ENCODE measurements at places on chromosomes 13 and 19.
A peak's percentile ranks its signal among the peaks of the same experiment; 100 is the strongest.

- DNase-seq = no peak
Observed at GRCh38 chr13:99883805-99884204, 87.8 kb downstream of the ZIC5 start.

- DNase-seq = no peak
Observed at GRCh38 chr19:4566402-4567051, 7.0 kb upstream of the SEMA6B start.

- DNase-seq = no peak
Observed at GRCh38 chr13:41137951-41138350, 5.3 kb upstream of the KBTBD6 start.

DNA sequence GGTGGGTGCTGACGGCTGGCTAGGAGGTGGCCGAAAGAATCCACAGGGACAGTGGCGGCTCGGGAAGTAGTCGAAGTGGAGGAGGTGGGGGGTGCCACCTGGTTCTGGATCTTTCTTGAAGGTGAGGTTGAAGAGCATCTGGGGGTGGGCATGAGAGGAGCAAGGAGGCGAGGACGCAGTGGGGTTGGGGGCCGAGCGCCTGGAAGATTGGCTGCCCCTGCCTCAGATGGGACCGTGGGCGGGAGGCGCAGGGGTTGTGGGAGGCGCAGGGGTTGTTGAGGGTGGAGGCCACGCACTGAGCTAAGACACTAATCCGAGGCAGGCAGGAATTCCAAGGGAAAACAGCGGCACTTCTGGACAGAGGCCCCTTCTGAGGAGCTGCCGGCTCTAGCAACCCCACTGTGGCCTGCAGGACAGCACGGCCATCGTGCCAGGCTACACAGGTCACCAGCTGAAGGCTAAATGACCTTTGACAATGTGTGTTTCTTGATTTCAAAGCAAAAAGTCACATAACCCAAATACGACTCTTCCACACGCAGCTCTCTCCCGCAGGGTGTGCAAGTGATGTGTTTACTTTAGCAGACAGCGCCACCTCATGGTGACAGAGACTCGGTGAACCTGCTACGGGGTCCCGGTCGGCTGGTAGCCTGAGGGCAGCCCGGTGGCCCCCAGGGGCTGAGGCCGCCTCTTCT, 44.1 kb upstream of the RANBP3 start:
- peak; percentile 33 for DNase-seq

GRCh38 chr19:43784981-43785808, 4.4 kb upstream of the KCNN4 start:
- peak; percentile 79 for DNase-seq

- no peak for DNase-seq
Observed at GRCh38 chr19:19039901-19040300, 6.5 kb downstream of the ARMC6 start.

DNA sequence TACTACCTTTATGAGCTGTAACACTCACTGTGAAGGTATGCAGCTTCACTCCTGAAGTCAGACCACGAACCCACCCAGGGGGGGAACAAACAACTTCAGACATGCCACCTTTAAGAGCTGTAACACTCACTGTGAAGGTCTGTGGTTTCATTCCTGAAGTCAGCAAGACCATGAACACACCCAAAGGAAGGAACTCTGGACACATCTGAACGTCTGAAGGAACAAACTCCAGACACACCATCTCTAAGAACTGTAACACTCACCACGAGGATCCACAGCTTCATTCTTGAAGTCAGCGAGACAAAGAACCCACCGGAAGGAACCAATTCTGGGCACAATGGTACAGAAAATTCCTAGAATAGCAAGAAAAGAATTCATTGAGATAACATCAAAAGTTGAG, 1796.5 kb upstream of the MIR17HG start:
- DNase-seq = no peak

- DNase-seq = peak; percentile 23
Observed at GRCh38 chr19:7916103-7916954, 1.7 kb downstream of the TGFBR3L start.

DNA sequence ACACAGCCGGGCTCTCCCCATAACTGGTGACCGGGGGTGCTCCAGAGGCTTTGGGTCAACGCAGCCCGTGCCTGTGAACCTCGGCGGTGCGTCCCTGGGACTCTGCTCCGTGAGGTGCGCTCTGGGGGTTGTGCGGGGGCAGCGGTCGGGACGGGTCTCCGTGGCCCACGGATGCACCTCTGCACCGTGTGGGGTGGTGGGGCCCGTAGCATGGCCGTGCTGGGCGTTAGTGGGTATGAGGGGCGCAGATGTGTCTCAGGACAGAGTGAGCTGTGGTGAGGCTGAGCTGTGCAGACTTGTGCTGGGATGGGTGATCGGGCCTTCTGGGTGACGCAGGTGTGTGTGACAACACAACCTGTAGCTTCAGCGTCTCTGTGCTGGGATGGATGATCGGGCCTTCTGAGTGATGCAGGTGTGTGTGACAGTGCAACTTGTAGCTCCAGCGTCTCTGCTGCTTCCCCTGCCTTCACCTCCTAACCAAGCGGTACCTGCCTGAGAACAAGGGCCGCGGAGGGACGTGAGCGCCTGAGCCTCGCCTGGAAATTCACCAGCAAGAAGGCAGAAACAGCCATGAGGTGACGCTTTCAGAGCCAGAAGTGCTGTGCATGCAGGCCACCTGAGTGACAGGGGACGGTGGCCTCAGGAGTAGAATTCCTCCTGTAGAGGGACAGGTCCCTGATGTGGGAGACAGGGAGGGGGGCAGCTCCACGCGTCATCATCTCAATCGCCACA, 599 bp downstream of the ZNF331 start:
- no peak for DNase-seq

DNA sequence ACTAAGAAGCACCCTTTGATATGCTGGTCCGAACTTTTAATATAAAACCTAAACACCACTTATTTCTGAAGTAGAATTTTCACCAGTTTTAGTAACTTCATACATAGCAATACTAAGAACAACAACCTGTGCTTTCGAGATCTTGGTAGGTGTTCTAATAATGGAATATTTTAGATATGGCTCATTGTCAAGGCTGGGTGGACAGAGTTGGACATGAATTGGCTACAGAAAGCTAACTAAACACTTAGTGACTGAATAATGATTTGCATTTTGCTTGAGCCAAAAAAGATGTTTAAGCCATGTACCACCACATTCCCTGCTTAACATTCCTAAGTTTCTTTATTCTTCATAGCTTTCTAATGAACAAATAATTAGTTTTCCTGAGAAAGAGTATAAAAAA, 344.3 kb upstream of the SGCG start:
- DNase-seq = no peak

DNA sequence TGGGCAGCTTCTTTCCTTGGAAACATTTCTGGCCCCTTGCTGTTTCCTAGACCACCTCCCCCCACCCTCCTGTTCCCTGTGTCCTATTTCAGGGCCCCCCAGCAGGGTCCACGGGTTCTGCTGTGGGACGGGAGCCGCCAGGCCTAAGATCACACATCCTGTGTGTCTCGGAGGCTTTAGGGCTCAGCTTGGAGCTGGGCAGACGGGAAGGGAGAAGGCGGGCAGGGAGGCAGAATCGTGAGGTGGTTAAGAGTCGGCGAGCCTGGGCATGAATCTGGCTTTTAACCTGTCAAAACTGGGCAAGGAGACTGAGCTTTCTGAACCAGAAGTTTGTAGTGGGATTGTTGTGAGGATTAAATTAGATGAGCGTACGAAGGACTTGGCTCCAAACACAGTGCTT, 4.8 kb downstream of the KCNC3 start:
- no peak for DNase-seq

GRCh38 chr19:45103156-45103507, 10.2 kb downstream of the PPP1R37 start:
- no peak for DNase-seq

- no peak for DNase-seq
Observed at GRCh38 chr13:100511466-100511865, 77.1 kb downstream of the GGACT start.

- DNase-seq = no peak
Observed at GRCh38 chr19:32902448-32902847, 32.9 kb upstream of the SLC7A9 start.

- no peak for DNase-seq
Observed at GRCh38 chr19:30175987-30176386, 196.2 kb upstream of the ZNF536 start.

- no peak for DNase-seq
Observed at GRCh38 chr19:15141143-15141542, 33.9 kb downstream of the SYDE1 start.

GRCh38 chr13:20685092-20685491, 18.4 kb upstream of the IL17D start:
- no peak for DNase-seq

DNA sequence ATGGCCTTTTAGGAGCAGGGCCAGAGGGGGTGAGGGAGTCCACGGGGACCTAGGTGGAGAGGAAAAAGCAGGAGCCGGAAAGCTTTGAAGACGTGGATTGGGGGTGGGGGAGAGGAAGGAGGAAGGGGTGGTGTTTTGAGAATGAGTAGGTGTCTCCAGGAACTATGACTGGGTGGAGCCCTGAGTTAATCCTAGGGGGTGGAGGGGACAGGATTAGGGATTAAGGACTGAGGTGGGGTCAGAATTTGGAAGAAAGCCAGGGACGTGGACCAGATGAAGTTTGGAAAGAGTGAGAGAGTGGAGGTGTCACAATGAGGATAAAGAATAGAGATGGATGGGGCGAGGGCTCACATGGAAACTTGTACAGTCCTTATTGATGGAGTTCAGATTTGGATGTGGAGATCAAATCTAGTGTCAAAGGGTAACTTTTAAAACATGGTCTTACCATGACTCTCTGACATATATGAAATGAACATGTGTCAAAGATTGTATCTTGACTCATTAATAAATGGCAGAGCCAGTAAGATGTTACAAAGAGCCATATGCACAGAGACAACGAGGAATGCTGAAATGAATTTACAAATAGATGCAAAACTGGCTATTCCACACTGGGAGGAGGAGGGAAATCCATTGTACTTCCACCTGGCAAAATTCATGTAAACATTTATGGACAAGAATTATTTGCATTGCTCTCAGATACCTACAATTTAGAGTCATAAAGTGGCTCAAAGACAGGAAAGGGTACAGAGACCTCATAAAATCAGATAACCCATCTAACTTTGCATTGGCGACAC, 1.7 kb upstream of the KLK13 start:
- DNase-seq = no peak

- DNase-seq = no peak
Observed at GRCh38 chr19:855142-855541, 3.0 kb downstream of the ELANE start.

- DNase-seq = no peak
Observed at GRCh38 chr13:24127116-24127631, 33.3 kb upstream of the SPATA13 start.

DNA sequence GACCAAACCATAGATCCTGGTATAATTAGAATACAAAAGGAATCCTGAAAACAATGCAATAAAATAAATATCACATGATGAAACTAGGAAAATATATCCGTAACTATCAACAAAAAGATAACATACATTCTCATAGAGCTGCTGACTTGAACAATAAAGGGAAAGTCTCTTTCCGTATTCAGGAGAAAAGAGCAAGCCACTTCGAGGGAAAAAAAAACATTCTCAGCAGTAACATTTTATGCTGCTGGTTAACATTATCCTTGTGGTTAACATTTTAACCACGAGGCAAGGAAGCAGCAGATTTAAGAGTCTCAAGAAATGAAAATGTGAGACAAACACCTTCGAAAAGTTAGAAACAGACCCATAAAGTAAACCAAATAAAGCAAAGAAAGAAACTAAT, 25.8 kb downstream of the NALCN start:
- peak; percentile 18 for DNase-seq

- DNase-seq = no peak
Observed at GRCh38 chr13:35470671-35471661, 5.5 kb downstream of the MAB21L1 start.

DNA sequence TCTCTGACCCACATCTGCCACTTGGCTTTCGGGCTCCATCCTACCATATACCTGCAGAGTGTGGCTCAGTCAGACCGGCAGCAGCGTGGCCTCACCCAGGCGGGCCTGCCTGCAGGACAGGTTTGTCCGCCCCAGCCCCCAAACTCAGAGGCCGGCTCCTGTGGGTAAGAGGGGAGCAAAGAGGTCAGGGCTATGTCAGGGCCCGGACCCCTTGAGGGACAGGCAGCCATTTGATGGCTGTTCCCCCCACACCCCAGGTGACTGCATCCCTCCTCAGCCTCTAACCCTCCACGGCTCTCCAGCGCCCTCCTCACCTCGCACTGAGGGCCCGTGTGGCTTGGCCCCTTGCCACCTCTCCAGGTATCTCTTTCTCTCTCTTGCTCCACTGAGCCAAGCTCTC, 12.3 kb upstream of the ZBTB32 start:
- no peak for DNase-seq

DNA sequence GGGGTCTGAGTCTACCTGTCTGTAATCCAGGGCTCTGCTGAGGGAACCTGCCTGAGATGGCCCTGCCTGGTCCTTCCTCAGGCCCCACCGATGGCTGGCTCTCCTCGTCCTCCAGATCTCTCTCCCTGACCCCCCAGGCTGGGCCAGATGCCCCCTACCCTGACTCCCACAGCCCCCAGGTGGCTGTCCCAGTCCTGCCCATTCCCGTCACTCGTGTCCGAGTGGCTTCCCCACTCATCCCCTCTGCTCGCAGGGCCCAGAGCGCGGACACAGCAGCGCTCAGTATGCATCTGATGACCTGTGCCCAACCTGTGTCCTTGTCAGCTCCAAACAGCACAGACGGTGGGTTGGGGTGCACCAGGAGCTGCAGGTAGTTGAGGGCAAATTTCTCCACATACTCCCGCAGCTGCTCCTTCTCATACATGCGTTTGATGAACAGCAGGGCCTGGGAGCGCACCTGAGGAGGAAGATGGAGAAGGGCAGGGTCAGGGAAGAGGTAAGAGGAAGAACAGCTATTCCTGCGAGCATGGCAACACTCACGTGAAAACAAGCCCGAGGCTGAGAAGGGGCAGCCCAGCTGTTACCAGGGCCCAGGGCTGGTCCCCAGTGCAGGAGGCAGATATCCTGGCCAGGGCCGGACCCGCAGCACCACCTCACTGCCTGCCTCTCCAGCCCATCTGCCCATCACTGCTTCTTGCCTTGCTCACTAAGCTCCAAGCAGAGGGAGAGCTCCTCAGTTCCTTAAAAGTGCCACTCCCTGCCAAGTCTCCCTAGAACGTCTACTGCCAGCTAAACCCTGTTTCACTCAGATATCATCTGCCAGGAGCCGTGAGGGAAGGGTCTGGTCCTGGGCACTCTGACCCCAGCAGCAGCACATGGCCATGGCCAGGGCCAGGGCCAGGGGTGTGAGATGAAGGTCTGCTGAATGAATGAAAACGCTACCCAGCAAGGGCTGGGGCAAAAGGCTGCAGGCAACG, 11.1 kb upstream of the RSPH6A start:
- no peak for DNase-seq

GRCh38 chr13:50576156-50576555, 267.3 kb downstream of the DLEU7 start:
- DNase-seq = no peak
